ENCODE measurements at places on chromosomes 11 and 22.
A peak's percentile ranks its signal among the peaks of the same experiment; 100 is the strongest.

DNA sequence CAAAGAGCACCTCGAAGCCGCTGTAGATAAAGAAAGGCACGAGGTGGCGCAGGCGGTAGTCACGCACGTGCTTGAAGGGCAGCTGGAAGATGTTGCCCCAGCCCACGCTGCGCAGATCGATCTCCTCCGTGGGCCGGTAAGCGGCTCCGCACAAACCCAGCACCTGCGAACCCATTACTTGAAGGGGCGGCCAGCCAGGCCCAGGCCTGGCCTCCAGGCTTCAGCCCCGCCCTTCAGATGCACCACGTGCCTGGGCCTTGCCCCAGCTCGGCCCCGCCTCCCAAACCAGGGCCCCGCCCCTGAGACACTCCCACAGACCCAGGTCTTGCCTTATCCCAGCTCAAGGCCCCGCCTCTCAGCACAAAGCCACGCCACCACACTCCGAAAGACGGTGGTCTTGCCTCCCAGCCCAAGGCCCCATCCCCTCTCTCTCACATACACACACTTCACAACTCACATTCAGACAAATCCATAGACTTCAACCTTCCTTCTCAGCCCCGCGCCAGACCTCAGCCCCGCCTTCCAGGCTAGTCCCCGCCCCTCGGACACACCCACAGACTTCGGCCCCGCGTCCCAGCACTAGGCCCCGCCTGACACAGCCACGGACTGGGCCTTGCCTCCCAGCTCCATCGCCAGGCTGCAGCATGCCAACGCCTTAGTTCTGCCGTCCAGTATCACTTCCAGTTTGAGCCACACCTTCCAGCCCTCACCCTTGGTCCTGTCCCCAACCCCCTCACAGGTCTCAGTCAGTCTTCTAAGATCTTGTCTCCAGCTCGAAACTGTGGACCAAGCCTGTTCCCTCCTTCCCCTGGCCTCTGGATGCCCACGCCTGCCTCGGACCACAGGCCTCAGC, 7.0 kb downstream of the UNC93B1 start:
- DNase-seq, result no peak

- DNase-seq, result no peak
These were observed 231.9 kb upstream of the CADM1 start for GRCh38 chr11:115736146-115736545.

- no peak for DNase-seq
These were observed 1.4 kb downstream of the SMPD1 start for GRCh38 chr11:6391537-6392134.

DNA sequence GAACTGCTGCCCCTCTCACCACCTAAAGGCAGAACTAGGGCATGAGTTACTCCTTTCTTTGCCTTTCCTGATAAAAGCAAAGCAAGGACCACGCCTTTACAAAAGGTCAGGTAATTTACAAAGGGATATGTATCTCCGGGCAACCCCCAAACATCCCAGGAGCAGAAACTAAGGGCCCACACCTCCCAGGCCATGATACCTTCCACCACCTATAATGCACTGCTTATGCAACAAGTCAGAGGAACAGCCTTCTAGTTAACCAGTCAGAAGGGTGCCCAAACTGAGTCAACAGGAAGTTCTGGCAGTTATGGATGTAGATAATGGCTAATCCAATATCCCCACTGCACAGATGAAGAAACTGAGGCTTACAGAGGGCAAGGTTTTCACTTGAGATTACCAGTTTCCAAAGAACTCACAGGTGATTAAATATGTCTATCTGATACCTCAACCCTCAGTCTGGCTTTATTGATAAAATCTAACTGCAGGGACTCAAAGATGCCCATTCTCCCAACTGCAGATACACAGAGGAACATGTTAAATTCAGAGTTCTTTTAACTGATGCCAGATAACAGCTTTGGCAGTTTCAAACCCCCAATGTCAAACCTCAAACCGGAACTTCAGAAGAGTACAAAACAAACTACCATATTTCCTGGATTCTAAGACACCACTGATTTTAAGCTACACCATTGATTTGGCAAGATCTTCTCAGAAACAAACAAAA, 16.8 kb upstream of the CASTOR1 start:
- DNase-seq, result no peak

DNA sequence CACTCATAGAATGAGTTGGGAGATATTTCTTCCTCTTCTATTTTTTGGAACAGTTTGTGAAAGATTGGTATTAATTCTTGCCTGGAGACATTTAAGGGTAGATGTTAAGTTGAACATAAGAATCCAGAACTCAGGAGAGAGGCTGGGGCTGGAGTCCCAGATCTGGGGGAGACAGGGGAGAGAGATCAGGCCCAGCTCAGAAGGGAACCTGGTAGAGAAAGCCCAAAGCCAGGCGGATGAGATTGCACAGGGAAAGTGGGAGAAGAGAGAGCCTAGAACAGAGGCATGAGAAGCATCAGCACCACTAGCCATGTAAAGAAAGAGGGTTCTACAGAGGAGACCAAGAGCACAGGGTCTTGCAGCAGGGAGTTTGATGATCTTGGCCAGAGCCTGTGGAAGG, 13.0 kb upstream of the GNAZ start:
- no peak for DNase-seq

- no peak for DNase-seq
These were observed 17.4 kb downstream of the ATP5MG start for GRCh38 chr11:118418766-118419165.

GRCh38 chr11:122604621-122605020, 50.9 kb upstream of the UBASH3B start:
- no peak for DNase-seq

- no peak for DNase-seq
These were observed 18.6 kb downstream of the LSP1 start for GRCh38 chr11:1871531-1871930.

DNA sequence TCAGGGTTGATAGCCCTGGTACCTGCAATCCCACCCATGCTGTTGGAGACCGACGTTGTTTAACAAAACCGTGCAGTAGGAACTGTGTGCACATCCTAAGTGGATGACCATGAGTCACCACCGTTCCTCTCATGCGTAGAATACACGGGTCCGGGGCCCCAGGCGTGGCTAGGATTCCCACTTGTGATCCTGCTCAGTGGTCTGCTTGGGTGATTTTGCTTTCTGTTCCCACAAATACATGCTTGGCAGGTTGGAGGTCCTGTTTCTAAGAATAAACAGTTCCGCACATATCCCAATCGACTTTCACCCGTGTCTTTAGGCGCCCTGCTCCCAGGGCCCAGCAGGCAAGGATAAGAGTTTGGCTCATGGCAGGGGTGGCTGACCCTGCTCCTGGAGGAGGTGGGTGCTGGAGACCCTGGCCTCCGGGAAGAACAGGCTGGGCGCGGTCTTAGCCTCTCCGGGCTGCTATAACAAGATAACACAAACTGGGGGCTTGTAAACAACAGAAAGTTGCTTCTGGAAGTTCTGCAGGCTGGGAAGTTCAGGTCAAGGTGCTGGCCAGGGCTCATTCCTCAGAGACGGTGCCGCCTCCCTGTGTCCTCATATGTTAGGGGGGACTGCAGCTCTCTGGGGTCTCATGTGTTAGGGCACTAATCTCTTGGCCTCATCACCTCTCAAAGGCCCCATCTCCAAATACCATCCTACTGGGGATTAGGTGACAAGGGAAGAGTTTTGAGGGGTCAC, 1028.3 kb downstream of the BRD1 start:
- DNase-seq, result no peak

DNA sequence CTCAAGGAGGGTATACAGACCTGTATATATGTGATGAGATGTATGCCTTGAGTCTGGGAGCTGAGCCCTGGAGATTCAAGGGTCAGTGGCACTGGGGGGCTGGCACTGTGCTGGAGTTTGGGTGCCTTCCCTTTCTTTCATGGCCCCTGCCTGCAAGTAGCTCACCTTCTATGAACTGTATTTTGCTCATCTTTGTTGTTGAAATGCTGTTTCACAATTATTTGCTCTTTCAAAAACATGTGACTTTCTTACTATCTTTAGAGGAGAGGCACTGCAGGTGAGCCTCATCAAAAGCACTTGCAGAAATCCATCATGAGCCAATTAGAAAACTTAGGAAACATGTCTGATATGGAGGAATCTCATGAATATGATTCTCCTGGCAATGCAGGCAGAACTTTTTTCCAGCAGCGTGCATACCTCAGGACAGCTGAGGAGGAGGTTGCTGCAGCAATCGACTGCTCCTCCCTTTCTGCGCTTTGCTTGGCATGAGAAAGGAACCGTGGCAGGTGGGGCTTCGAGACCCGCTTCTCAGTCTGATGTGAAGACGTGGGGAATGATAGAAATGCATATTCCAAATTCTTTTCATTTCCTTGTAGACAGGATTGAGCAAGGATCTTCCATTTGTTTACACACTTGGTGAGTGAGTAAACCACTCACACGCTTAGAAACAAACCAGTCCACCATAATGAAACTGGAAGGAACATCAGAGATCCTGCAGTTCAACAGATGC, 178.4 kb upstream of the E2F8 start:
- DNase-seq, result no peak

DNA sequence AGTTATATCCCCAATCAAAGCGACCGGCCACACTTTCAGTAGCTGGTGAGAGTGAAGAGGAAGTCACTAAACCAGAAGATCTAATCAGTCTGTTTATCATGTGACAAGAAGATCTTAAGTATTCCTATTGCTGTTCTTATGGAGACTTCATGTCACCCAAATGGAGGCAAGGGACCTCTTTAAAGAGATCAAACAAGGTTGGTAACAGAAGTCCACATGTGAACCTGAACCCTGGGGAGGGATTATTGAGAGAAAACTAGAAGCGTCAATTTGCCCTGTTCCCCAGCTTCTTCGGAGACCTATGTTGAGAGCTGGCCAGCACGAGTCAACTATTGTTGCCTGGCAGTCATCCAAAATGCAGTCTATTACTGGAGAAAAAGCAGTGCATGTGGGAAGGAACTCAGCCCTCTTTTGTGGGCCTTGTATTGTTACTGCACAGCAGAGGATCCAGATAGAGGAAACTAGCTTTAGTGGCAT, 76.9 kb upstream of the CTSC start:
- DNase-seq, result no peak

GRCh38 chr11:17273668-17274282, 2.8 kb upstream of the NUCB2 start:
- DNase-seq, result no peak

DNA sequence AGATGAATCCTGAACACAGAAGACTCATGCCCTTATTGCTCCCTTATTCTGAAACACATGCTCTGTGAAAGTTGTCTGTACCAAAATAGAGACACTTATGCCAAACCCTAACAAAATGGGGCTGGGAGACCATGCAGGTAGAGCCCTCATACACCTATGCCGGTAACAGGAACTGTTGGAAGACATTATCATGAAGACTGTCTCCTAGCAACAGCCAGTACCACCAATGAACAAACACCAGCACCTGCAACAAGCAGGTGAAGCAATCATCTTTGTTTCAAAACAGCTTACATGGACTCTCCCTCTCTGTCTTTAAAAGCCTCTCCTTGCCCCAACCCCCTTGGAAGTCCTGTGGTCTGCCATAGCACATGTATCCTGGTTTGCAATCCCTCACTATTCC, 17.2 kb downstream of the SLC5A4 start:
- no peak for DNase-seq

GRCh38 chr22:36744791-36745190, 31.1 kb downstream of the IFT27 start:
- DNase-seq, result no peak

DNA sequence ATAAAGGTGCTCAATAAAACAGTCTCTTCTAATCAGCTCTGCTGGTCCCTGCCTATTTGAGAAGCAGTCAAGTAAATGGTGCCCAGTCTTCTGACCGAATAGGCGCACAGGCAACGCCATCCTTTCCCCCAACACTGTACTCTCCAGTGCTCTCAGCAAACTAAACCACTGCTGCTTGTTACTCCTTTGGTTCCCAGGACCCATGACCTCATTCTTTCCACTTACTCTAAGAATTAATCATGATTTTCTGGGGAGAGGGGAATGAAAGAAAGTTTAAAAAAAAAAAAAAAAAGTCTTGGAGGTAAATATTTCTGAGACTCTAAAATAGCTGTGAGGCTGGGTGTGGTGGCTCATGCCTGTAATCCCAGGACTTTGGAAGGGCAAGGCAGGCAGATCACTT, 63.7 kb downstream of the SGSM3 start:
- DNase-seq, result no peak

GRCh38 chr11:123107945-123108495, 46.1 kb upstream of the HSPA8 start:
- DNase-seq, result no peak

DNA sequence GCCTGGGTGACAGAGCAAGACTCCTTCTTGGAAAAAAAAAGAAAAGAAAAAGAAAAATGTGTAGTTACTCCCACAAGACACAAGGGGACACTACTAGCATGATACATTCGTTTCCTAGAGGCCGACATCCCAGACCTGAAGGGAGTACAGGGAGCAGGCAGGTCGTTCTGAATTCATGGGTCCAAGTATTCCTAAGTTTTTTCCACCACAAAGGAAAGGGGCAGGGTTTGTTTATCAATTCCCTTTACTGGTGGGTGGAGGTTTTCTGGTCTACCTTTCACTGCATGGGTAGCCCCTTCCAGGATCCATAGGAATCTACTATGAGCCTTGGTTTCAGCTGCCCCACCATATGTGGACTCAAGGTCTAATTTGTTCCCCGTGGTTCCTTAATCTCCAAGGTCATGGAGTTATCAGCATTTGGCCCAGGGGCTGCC, 11.8 kb downstream of the TIGD3 start:
- no peak for DNase-seq

- DNase-seq, result no peak
These were observed at the start of gene TSKU for GRCh38 chr11:76783294-76783895. Gene TSKU (plus strand): TSS chr11:76783356. CDS start chr11:76795617, 12,261 bp downstream.

- DNase-seq, result peak; percentile 12
These were observed 745 bp upstream of the ZBTB44 start for GRCh38 chr11:130315354-130315970.

DNA sequence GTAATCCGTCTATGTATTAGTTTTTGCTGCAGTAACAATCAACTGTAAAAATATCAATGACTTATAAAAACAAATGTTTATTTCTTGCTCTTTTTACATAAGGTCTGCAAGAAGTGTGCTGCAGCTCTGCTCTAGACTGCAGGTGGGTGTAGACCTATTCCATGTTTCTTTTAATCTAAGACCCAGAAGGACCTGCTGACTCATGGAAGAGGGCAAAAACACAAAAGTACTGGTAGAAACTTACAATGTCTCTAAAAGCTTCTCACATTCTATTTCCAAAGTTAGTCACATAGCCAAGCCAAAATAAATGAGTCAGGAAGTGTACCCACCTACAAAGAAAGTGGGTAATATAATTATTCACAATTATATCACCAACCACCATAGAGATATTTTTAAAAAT, 435.9 kb upstream of the FAT3 start:
- no peak for DNase-seq
